ENCODE measurements at places on chromosomes 7 and 10.

DNA sequence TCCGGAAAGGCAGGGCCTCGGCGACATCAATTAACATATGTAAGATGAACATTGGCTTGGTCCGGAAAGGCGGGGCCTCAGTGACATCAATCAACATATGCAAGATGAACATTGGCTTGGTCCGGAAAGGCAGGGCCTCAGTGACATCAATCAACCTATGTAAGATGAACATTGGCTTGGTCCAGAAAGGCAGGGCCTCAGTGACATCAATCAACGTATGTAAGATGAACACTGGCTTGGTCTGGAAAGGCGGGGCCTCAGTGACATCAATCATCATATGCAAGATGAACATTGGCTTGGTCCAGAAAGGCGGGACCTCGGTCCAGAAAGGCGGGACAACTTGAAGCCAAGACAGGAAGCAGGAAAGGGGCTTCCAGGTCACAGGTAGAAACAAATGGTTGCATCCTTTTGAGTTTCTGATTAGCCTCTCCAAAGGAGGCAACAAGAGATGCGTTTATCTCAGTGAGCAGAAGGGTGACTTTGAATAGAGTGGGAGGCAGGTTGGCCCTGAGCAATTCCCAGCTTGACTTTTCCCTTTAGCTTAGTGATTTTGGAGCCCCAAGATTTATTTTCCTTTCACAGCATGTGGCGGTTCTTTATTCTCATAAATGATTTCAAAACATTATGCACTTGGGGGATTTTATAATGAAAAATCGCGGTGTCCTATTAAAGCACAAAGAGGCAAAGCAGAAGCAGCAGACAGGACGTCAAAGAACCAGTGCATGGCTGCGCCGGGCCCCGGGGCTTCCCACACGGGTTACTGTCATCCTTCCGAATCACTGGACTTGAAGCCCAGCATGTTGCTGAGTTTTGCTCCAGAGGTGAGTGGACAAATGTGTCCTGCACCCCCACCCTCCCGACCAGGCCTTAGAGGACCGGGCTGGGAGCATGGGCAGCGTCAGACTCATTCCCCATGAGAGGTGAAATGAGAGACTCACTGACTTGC lies 43.1 kb upstream of the EN2 start:
- no peak for DNase-seq

GRCh38 chr7:25707768-25708620 lies 444.0 kb upstream of the NFE2L3 start:
- DNase-seq, result no peak

DNA sequence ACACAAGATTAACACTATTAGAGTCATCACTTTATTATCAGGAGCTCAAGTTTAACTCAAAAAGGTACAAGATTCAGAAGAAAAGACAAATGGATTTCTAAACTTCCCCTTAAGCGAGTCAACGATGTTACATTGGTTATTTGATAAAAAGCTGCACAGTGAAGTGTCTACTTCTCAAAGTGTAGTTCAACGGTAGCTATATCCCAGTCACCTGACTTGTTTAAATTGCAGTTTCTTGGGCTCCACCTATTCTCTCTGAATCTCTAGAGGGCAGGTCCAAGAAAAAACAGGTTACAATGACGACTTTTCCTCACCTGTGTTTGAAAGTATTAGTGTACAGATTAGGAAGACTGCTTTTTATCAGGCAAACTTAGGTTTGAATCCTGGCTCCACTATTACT lies 16.6 kb downstream of the MINDY3 start:
- no peak for DNase-seq

DNA sequence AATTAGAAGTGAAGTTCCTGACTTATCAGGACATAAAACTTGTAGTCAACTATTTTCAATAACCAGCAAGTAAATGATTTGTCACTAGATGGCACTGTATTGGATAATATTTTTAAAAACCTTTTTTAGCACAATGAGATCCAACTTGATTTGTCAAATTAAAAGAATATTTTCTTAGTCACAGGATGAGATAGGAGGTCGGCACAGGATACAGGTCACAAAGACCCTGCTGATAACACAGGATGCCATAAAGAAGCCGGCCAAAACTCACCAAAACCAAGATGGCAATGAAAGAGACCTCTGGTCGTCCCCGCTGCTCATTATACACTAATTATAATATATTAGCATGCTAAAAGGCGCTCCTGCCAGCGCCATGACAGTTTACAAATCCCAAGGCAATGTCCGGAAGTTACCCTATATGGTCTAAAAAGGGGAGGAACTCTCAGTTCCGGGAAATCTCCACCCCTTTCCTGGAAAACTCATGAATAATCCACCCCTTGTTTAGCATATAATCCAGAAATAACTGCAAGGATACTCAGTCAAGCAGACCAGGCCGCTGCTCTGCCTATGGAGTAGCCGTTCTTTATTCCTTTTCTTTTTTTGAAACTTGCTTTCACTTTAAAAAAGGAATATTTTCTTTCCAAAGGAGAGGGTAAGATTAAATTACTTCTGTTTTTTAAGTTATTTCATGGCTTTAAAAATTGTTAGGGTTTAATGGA lies 255.7 kb upstream of the MKLN1 start:
- DNase-seq, result peak; percentile 94

- DNase-seq, result no peak
Observed at GRCh38 chr7:112161253-112162141, 44.7 kb downstream of the DOCK4 start.

DNA sequence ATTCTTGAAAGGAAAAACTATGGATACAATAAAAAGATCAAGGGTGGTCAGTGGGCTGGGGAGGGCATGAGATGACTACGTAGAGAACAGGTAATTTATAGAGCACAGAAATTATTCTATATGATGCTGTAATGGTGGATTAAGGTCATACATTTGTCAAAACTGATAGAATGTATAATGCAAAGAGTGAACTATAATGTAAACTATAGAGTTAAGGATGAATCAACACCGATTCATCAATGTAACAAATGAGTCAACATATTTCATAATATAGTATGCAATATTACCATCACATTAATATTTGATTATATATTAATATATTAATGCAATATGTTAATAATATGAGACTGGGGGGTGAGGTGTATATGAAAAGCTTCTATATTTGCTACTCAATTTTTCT lies 555.6 kb upstream of the POT1 start:
- DNase-seq, result no peak

DNA sequence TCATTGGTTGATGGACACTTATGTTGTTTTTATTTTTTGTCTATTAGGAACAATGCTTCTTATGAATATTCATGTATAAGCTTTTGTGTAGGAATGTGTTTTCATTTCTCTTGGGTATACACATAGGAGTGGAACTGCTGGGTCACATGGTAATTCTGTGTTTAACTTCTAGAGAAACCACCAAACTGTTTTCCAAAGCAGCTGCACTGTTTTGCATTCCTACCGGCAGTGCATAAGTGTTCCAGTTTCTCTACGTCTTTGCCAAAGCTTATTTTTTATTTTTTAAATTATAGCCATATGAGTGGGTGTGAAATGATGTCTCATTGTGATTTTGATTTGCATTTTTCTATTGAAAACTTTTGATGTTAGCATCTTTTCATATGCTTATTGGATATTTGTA lies 51.3 kb downstream of the ADK start:
- peak; percentile 32 for DNase-seq

DNA sequence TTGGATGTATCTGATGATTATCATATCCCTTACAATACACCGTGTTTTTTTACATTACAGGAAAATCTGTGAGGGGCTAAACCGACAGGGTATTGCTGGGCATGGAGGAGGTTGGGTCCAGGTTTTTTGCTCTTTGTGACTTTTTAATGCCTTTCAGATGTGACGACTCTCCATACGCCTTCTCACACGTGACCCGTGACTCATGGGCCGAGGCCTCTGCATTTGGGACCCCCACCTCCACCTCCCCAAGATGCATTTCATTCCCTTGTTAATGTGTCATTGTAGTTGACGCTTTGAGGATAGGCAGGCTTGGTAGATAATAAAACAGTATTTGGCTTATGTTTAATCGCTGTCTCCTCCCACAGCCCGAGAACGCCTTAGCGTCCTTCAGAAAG lies 95.3 kb downstream of the CUX1 start:
- no peak for DNase-seq

DNA sequence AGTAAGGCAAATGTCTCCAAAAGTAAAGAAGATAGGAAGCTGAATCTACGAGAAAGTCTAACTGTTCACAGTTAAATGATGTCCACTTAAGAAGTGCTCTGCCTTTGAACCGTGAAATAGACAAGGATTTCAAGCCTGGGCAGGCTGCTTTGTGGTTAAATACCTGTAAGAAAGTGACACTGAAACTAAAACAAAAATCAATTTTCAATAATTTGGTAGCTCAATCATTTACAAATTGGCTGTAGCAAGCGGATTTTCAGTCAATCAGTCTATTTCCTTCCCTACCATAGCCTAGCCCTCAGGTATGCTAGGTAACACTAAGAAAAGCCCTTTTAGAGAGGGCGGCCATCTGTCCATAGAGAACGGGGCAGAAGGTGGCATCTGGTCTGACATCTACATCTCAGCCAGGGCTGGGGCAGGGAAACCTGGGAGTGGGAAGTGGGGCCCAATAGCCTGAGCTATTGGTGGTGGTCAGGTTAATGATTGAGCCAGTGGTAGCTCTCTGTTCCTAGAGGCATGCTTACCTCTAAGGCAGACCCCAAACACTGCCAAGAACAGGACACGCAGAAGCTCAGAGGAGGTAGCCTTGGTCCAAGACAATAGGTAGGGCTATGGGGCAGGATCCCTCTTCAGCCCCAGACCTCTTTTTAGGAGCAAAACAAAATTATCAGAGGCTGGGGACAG lies 223.2 kb downstream of the CCSER2 start:
- DNase-seq, result no peak

- no peak for DNase-seq
Observed at GRCh38 chr7:44801890-44802289, 5.4 kb downstream of the PPIA start.

DNA sequence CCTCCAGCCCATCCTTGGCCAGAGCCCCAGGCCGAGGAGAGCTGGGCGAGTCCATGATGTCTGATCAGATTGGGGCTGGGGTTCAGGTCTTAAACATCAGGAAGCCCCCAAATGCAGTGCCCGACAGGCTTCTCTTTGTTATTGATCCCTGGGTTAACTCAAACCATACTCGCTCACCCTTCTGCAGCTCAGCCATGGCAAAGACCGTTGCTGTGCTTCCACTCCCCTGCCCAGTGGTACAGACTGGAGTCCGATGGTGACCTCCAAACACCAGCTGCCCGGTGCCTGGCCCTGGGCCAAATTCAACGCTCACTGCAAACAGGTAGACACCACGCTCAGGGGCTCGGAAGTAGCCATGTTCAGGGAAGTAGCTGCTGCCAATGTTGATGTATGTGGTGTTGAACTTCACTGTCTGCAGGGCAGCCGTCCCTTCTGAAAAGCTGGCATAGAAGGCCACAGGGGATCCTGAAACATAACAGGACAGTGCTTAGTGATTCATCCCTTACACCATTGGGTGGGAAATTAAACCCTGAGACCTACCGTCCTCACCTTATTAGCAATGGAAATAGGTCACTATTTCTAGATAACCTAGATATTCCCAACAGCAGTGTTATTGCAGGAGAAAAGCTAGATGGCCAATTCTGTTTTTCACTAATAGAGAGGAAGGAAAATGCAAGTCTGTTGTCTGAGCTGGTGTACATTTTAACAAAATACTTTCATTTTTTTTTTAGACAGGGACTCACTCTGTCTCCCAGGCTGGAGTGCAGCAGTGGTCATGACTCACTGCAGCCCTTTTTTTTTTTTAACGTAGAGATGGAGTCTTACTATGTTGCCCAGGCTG lies 20.5 kb downstream of the MMRN2 start:
- DNase-seq, result no peak

DNA sequence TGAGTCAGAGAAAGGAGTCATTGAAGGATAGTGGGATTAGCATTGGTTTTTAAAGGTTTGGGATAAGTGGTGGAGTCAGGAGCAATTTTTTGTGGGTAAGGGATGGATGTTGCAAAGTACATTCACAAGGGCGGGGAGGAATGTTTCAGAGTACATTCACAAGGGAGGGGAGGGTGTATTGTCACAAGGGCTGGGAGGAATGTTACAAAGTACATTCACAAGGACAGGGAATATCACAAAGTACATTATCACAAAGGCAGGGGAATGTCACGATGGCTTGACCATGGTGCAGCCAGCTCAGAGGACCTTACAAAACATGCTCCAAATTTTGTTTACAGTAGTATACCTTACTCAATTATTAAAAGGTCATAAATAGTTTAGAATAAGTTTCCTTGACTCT lies 30.3 kb downstream of the C1GALT1 start:
- DNase-seq, result no peak

DNA sequence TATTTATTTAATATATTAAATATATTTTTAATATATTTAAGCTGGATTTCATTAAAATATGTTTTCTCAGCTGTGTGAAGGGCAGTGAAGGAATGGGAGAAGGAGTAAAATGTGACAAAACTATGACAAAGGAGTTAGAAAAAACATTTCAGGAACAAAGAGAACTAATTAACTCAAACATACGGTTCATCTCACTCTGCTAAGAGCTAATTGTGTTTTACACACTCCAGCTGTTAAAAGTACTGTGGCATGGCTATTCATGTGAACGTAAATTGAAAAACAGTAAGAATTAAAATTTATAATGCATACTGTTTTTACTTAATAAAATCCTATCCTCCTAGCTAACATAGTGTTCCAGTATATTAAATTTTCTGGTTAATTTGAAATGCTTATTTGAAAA lies 262.5 kb upstream of the GNAI1 start:
- no peak for DNase-seq
